ENCODE measurements at places on chromosomes 7 and 10.

GRCh38 chr10:123287594-123288247 is 133.5 kb downstream of the BUB3 start:
- DNase-seq = no peak

DNA sequence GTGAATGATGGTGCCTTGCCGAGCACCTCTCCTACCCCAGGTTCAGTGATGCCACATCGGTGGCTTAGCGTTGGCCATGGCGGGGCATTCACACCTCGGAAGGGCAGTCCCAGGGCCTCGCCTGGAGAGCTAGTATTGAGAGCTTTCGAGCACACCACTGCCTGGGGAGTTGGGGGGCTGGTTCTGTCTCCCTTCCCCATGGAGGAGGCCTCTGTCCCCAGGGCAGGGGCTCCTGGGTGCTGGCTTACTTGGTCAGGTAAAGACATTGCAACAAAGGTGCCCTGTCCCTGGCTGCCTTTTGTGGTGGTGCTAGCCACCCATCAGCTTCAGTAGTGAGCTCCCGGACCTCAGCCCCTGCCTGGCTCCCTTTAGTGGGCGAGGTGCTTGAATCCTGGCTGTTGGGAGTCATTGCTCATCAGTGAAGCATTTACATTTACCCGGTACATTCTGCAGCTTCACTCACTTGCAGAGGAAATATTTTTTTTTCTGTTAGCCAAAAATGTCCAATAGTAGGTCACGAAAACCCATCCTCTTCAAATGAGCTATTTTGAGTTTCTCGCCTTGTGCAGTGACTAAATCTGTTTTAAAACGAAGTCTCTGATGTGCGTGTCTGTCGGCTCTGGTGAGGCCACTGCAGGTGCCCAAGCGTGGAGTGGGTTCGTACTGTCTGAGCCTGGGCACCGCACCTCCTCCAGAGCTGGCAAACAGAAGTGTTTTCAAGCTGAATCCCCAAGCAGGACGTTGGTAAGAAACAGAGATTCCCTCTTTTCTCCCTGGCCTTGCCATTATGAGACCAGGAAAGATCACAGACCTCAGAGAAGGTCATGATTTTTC is 95.5 kb downstream of the INPP5A start:
- DNase-seq = no peak

GRCh38 chr10:98252464-98252863 is 15.5 kb downstream of the LOXL4 start:
- no peak for DNase-seq

- DNase-seq = no peak
These were observed 76.2 kb downstream of the KLF6 start for GRCh38 chr10:3708852-3709251.

- no peak for DNase-seq
These were observed 37.9 kb downstream of the PNLIPRP3 start for GRCh38 chr10:116465546-116465945.

DNA sequence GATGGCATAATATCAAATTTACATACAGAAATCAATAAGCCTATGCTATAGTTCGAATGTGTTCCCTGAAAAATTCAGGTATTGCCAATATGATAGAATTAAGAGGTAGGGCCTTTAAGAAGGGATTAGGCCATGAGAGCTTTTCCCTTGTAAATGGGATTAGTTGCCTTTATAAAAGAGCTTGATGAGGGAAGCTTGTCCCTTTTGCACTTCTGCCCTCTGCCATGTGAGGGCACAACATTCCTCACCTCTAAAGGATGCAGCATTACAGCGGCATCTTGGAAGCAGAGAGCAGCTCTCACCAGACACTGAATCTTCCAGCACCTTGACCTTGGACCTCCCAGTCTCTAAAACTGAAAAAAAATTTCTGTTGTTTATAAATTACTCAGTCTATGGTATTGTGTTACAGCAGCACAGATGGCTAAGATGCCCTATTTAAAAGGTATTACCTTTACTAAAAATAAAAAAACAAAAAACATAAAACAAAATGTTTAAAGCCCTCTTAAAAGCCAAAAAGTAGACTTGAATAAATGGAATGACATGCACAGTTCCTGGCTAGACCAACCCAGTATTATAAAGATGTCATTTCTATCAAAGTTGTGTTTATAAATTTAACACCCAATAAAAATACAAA is 909.6 kb downstream of the REEP3 start:
- DNase-seq = no peak
